ENCODE measurements at places on chromosomes 3 and 15. TPM values are rescaled to one million over a fixed set of nuclear protein-coding genes. Genes with fewer than 3 reads are reported as not detected.

- no peak overlapping the region for H3K27ac ChIP-seq
- no peak for DNase-seq
- H3K27me3 ChIP-seq: no peaks in the 10 kb centered on the region
- H3K4me1 ChIP-seq: no peaks in the 10 kb centered on the region
These were observed 10.1 kb downstream of the CCNB2 start for GRCh38 chr15:59115047-59115446.

Gene MUC4
- 1.8 TPM for polyA plus RNA-seq

DNA sequence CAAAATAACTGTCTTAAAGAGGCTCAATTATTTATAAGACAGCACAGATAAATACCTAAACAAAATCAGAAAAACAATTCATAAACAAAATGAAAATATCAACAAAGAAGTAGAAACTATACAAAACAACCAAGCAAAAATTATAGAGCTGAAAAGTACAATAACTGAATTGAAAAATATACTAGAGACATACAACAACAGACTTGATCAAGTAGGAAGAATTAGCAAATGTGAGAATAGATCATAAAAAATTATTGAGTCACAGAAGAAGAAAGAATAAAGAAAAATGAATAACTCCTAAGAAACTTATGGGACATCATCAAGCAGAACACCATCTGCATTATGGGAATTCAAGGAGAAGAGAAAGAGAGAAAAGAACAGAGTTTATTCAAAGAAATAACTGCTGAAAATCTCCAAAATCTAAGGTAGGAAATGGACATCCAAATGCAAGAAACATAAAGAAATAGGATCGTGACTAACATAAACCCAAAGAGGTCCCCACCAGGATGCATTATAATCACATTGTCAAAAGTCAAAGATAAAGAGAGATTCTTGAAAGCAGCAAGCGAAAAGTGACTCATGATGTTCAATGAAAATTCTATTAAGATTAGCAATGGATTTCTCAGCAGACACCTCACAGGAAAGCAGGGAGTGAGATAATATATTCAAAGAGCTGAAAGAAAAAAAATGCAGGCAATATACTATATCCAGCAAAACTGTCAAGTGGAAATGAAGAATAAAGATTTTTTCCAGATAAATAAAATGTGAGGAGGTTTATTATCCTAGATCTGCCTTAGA lies 85.9 kb downstream of the DCLK3 start:
- H3K27me3 ChIP-seq: no peaks in the 10 kb centered on the region
- no peaks in the 10 kb centered on the region for H3K36me3 ChIP-seq
- no peak overlapping the region for H3K4me3 ChIP-seq
- no peak for DNase-seq
- H3K4me1 ChIP-seq: no peaks in the 10 kb centered on the region

Gene HDDC3
- 12.1 TPM for polyA plus RNA-seq

GRCh38 chr3:169475576-169475975 lies 187.9 kb downstream of the MECOM start:
- no peaks in the 10 kb centered on the region for H3K4me1 ChIP-seq

DNA sequence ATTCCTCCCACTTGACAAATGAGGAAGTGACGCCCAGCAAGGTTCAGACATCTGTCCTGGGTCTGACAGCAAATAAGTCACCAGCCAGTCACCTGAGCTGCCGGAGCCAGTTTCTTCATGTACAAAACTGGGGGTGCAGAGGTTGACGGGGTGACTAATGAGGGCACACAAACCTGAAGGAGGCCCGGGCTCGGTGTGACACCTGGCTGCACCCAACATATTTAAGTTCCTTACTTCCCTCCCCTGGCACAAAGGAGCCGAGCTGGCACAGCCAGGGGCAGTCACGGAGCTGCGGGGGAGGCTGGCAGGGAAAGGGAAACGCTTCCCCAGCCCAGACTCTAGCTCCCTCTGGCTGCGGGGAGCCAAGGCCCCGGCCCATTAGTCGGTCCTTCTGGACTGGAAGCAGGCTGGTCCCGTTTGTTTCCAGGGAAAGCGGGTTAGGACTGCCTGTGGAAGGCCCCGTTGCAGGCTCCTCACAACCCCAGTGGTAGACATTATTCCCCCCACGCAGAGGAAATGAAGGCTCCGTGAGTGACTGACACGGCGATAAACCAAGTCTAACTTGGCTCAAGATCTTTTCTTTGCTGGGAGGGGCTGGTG lies 2.3 kb downstream of the FBXL22 start:
- no peaks in the 10 kb centered on the region for H3K27me3 ChIP-seq
- H3K4me3 ChIP-seq: peak overlapping the region; percentile 66
- DNase-seq: peak; percentile 71
- no peaks in the 10 kb centered on the region for H3K36me3 ChIP-seq
- peak overlapping the region; percentile 89 for H3K27ac ChIP-seq

GRCh38 chr15:71568227-71568626 lies 242.1 kb upstream of the NR2E3 start:
- no peak for DNase-seq
- no peaks in the 10 kb centered on the region for H3K36me3 ChIP-seq
- H3K27ac ChIP-seq: no peak overlapping the region
- H3K4me3 ChIP-seq: no peak overlapping the region
- no peaks in the 10 kb centered on the region for H3K4me1 ChIP-seq
- H3K27me3 ChIP-seq: no peaks in the 10 kb centered on the region

GRCh38 chr3:15646851-15647511 lies 45.4 kb downstream of the BTD start:
- H3K36me3 ChIP-seq: no peaks in the 10 kb centered on the region
- peak; percentile 39 for DNase-seq
- H3K27me3 ChIP-seq: no peaks in the 10 kb centered on the region

Gene GATA2
- polyA plus RNA-seq: 6.6 TPM

Gene COL8A1
- 11.5 TPM for polyA plus RNA-seq
